ENCODE measurements at places on chromosomes 5 and 9. TPM values are rescaled to one million over a fixed set of nuclear protein-coding genes. Genes with fewer than 3 reads are reported as not detected.

DNA sequence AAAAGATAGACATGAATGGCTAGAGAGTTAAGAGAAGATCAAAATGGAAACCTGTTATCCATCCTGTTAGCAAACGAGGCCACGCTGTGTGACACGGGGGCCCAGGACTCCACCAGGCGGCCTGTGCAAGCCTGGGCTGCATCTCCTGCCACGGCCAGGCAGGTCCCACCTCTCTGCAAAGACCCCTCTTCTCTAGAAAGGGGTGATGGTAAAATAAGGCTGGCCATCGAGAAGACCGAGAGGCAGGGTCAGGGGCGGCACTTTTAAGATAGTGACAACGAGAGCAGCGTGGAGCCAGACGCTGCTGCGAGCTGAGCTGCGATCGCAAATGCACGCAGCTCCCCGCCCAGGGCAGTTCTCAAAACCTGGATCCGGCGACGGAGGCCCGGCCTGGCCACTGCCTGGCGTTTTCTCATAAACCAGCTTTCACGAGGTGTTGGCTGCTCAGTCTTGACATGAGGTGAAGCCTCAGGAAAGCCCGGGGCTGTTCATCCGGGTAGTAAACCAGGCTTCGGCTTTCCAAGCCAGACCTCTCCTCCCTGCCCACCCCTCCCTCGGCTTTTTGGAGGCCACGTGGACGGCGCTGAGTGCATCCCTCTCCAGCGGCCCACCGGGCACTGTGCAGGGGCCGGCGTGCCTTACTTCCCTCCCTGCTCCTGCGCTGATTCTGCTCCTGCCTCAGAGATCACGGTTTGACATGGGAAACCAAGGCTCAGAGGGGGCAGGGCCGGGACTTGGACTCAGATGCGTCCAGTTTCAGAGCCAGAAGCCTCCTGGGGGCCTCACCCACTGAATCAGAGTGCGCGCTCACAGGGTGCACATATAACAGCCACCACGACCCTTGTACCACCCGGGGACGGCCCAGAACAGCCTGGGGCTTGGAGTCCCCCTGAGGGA, 151.6 kb upstream of the PHYKPL start:
- H3K4me1 ChIP-seq, result no peaks in the 10 kb centered on the region
- H3K27me3 ChIP-seq, result no peaks in the 10 kb centered on the region
- DNase-seq, result peak; percentile 71
- no peak overlapping the region for H3K27ac ChIP-seq
- H3K36me3 ChIP-seq, result no peaks in the 10 kb centered on the region
- no peak overlapping the region for H3K4me3 ChIP-seq

GRCh38 chr9:136091582-136092352, 3.3 kb downstream of the NACC2 start:
- DNase-seq, result no peak
- H3K4me3 ChIP-seq, result no peak overlapping the region
- H3K4me1 ChIP-seq, result peaks cover 75% of the 10 kb centered on the region
- H3K36me3 ChIP-seq, result no peaks in the 10 kb centered on the region
- H3K27me3 ChIP-seq, result no peaks in the 10 kb centered on the region

DNA sequence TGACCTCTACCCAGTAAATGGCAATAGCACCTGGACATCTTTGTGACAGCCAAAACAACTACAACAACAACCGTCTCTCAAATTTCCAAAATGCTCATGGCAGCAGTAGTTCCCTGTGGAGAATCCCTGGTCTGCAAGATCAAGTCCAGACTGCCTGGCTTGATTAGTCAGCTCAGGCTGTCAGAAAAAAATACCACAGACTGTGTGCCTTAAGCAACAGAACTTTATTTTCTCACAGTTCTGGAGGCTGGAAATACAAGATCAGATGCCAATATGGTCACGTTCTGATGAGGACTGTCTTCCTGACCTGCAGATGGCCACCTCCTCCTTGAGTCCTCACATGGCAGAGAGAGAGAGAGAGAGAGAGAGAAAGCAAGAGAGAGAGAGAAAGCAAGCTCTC, 52.3 kb upstream of the MOCS2 start:
- no peaks in the 10 kb centered on the region for H3K36me3 ChIP-seq
- no peak for DNase-seq
- no peak overlapping the region for H3K27ac ChIP-seq
- no peaks in the 10 kb centered on the region for H3K27me3 ChIP-seq

GRCh38 chr5:151106043-151106442, 25.2 kb upstream of the TNIP1 start:
- H3K4me3 ChIP-seq, result no peak overlapping the region
- H3K27ac ChIP-seq, result no peak overlapping the region
- H3K27me3 ChIP-seq, result no peaks in the 10 kb centered on the region
- peaks cover 70% of the 10 kb centered on the region for H3K36me3 ChIP-seq

DNA sequence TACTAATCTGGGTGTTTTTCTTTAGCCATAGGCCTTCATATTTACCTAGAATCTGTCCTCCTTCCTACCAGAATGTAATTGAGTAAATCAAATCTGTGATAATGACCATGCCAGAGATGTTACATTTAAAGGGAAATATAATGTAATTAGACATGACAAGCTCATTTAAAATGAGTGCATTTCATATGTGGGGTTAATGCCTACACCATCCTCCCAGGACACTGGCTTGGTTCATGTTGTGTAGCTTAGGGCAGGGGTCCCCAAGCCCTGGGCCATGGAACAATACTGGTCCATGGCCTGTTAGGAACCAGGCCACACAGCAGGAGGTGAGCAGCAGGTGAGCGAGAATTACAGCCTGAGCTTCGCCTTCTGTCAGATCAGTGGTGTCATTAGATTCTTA, 276.9 kb upstream of the DAP start:
- H3K4me1 ChIP-seq, result no peaks in the 10 kb centered on the region
- H3K4me3 ChIP-seq, result no peak overlapping the region
- no peak overlapping the region for H3K27ac ChIP-seq
- no peaks in the 10 kb centered on the region for H3K27me3 ChIP-seq

GRCh38 chr5:33936004-33936380, 194 bp upstream of the RXFP3 start:
- H3K4me1 ChIP-seq, result peaks cover 12% of the 10 kb centered on the region
- no peak overlapping the region for H3K4me3 ChIP-seq
- H3K27me3 ChIP-seq, result peaks cover 18% of the 10 kb centered on the region
- H3K36me3 ChIP-seq, result no peaks in the 10 kb centered on the region
- DNase-seq, result peak; percentile 92

GRCh38 chr5:41291323-41291722, 78.0 kb upstream of the C6 start:
- no peaks in the 10 kb centered on the region for H3K36me3 ChIP-seq
- no peak overlapping the region for H3K4me3 ChIP-seq
- DNase-seq, result no peak
- H3K27me3 ChIP-seq, result no peaks in the 10 kb centered on the region
- no peaks in the 10 kb centered on the region for H3K4me1 ChIP-seq

Gene TRPM3
- total RNA-seq, result 0.17 TPM

Gene ARL14EPL
- total RNA-seq, result not detected

Gene ZNF346
- 10.0 TPM for total RNA-seq

Data from upper lobe of left lung (tissue), 6 donors.